Posterior cingulate gyrus (tissue), 11 donors: ENCODE measurements at places on chromosomes 12 and 14.

- DNase-seq, result no peak
These were observed 11.9 kb upstream of the SH2B3 start for GRCh38 chr12:111393700-111394300.

- DNase-seq, result no peak
These were observed 319.2 kb downstream of the NUAK1 start for GRCh38 chr12:105819549-105819948.

DNA sequence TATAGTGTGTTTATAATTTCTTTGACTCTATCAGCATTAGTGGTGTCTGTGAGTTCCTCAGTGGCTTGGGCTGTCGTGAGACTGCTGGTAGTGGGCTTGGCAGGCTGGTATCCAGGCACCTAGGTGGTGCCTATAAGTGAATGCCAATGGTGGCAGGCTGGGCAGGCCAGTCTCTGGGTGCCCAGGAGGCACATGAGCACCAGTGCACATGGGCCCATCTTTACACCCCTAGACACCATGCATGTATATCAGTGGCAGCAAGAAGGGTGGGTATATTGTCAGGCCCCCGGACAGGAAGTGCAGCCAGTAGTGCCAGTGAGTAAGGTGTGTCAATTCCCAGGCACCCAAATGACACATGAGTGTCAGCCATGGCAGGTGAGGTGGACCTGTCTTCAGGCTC lies 138.2 kb downstream of the PRKD1 start:
- peak; percentile 56 for DNase-seq

GRCh38 chr12:46460682-46461210 lies 88.2 kb upstream of the SLC38A2 start:
- DNase-seq, result no peak

- no peak for DNase-seq
These were observed 2.3 kb downstream of the ISCU start for GRCh38 chr12:108564724-108565123.

GRCh38 chr14:73777420-73777819 lies 63.2 kb upstream of the PNMA1 start:
- DNase-seq, result no peak

DNA sequence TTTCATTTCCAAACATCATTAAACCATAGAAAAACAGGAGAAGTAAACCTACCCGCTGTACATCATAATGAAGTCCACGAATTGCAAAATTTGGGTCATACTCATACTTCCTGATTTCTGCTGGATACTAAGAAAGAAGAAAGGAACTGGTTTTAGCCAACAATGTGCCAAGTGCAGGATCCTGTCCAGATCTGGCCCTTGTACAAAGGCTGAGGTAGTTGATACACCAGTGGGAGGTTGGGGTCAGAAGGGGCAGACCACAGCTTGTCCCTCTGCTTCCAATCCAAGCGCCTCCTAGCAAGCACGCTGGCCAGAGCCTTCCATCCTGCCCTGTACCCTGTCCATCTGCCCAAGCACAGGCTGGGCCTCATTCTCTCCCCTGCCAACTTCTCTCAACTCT lies 34.2 kb downstream of the NT5DC3 start:
- no peak for DNase-seq

GRCh38 chr12:65685514-65685913 lies 138.8 kb upstream of the HMGA2 start:
- DNase-seq, result no peak

DNA sequence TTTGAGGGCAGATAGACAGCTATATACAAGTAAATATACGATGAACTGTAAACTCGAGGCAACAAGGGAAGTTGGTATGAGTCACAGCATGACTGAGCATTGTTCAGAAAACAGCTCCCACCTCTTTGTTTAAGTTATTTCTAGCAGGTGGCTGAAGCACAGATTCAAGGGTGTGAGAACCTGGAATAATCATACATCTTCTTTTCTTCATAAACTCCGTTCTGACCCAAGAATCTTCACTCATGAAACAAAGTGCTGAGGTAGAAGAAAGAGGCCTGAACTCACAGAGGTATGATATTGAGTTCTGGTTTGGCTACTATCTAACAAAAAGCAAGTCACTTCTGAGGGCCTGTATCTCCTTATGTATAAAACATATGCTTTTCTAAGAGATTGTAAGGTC lies 364.1 kb upstream of the KITLG start:
- no peak for DNase-seq

- no peak for DNase-seq
These were observed 8.4 kb upstream of the GLIPR1 start for GRCh38 chr12:75471902-75472890.

DNA sequence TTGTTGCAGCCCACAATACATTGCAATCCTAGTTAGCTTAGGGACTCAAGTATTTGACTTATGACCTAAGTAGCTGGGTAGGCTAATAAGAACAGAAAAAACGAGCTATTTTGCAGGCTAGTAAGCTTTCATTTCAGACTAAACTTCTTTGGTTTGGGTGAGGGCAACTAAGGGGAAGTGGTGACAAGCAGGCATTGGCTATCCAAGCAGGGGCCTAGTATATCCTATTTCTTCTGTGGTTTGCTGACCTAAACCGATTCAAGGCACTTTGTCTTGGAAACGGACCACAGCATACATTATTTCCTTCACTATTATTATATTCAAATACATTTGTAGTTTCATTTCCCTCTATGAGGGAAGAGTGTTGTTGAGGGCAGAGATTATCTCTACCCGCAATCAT lies 21.6 kb upstream of the SLC5A8 start:
- DNase-seq, result no peak

GRCh38 chr12:124026755-124027745 lies 54.0 kb downstream of the ZNF664 start:
- no peak for DNase-seq

GRCh38 chr12:101302741-101303140 lies 22.8 kb downstream of the UTP20 start:
- no peak for DNase-seq

- DNase-seq, result no peak
These were observed 5.1 kb upstream of the PAPOLA start for GRCh38 chr14:96497087-96497486.

- DNase-seq, result no peak
These were observed 17.8 kb upstream of the RHOJ start for GRCh38 chr14:63186453-63186852.

DNA sequence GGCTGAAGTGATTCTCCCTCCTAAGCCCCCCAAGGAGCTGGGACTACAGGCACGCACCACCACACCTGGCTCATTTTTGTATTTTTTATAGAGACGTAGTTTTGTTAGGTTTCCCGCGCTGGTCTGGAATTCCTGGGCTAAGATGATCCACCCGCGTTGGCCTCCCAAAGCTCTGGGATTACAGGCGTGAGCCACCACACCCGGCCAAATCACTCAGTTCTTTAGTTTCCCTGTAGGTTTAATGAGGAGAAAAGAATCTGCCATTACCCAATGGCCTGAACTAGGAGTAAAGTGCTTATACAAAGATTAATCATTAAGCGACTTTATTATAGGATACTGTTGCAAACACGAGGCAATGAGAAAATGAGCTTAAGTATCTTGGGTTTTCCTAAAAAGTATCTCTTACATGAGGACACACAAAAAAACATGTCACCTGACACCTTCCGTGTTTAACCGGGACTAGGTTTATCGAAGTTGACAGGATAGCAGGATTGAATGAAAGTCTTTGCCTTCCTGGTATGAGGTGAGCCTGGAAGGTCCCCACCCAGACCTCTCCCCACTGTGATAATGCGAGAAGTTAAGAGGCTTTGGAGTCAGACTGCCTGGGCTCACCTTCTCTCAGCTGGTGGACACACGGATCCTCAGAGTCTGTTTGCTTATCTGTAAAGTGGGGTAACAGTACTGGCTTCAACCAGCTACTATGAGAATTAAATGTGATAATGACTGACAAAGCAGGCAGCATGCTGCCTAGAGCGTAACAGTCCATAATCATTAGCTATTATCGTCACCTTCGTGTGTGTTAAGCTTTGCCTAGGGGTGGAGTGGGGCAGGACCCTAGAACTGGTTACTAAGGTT lies 133.5 kb upstream of the KRAS start:
- DNase-seq, result no peak

- no peak for DNase-seq
These were observed 644 bp upstream of the PPP4R4 start for GRCh38 chr14:94173471-94173884.

- no peak for DNase-seq
These were observed 57.9 kb upstream of the NAV3 start for GRCh38 chr12:77772676-77773298.

DNA sequence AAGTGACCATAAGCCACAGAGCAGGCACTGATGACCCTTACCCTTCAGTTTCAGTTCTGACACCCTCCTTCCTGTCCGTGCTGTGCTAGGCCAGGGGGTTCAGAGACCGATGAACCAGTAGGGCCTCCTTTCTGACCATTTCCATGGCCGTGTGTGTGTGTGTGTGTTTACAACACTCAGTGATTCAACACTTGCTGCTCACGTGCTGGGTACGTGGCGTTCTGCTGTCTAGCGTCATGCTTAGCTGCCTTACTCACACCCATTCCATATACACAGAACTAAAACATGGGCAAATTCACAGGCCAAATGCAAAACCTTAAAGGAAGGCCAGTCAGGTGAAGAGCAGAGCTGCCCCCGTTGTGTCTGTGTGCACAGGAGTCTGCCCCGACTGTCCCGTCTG lies 67.5 kb downstream of the DNAH10 start:
- no peak for DNase-seq

DNA sequence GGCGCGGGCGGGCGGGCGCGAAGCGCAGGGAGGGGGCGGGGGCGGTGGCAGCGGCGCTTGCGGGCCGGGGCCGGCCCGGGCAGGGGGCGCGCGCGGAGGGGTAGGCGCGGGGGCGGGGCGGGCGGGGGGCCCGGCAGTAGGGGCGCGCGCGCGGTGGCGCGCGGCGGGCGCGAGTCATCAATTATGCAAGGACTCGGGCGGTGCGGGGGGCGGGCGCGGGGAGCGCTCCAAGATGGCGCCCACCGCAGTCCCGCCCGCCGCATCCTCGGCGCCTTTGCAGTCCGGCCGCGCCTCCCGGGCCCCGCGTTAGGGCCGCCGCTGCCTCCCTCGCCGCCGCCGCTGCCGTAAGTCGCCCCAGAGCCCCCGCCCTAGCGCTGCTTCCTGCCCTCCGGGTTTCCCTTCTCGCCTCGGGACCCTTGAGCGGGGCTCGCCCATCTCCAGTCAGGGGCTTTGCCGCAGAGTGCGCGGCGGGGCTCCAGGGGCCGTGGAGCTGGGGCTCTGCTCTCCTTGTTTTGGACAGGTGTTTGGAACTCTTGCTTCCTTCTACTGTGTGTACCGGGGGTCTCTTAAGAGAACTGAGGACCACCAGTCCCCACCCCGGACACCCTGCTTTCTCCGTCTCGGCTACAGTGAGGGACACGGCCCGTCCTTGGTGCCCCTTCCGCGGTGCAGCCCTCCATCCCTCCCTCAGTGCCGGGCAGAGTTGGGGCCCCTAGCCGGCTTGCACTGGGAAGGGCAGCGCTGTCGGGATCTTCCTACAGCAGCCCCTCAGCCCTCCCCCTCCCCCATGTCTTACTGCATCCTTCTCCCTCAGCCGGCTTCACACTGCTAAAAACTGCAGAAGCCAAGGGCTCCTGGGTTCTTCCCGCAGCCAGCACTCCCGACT lies at the start of gene SCN8A:
TSS of gene SCN8A (plus strand) at position 218 of the 886 bp plus-strand sequence. CDS start 71,585 bp downstream, outside the sequence.
- DNase-seq, result peak; percentile 61

- DNase-seq, result no peak
These were observed 15.2 kb downstream of the FGFR1OP2 start for GRCh38 chr12:26953447-26953846.

- no peak for DNase-seq
These were observed 1.9 kb downstream of the GALNT16 start for GRCh38 chr14:69261761-69262331.

GRCh38 chr14:75879031-75879430 lies 102.8 kb downstream of the TGFB3 start:
- DNase-seq, result no peak

GRCh38 chr12:4285070-4285469 lies 11.5 kb downstream of the CCND2 start:
- DNase-seq, result no peak

GRCh38 chr12:102570256-102570655 lies 89.9 kb upstream of the IGF1 start:
- DNase-seq, result no peak

- DNase-seq, result no peak
These were observed 671 bp downstream of the GUCY2C start for GRCh38 chr12:14695715-14696141.

- no peak for DNase-seq
These were observed 99.7 kb downstream of the WSCD2 start for GRCh38 chr12:108228746-108229145.

DNA sequence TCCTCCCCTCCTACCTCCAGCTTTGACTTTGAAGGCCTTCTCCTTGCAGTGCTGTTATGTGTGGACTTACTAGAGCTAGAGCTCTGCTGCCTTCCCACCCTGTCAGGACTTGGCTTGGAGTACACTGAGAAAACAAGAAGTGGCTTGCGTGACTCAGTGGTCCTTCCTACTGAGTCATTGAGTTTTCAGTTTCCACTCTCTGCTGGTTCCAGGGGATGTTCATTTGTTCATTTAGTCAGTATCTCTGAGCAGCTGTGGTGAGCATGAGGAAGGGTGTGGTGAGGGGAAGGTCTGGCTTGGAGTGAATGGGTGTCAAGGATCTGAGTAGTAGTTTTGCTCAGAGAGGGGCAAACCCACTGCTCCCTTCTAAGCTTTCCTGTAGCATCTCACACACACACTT lies 17.2 kb upstream of the ELK3 start:
- no peak for DNase-seq

- no peak for DNase-seq
These were observed 86.5 kb upstream of the FOXN3 start for GRCh38 chr14:89503431-89503996.

GRCh38 chr14:44494137-44494536 lies 12.9 kb downstream of the FSCB start:
- DNase-seq, result no peak

GRCh38 chr12:92729773-92730305 lies 27.1 kb downstream of the PLEKHG7 start:
- no peak for DNase-seq

DNA sequence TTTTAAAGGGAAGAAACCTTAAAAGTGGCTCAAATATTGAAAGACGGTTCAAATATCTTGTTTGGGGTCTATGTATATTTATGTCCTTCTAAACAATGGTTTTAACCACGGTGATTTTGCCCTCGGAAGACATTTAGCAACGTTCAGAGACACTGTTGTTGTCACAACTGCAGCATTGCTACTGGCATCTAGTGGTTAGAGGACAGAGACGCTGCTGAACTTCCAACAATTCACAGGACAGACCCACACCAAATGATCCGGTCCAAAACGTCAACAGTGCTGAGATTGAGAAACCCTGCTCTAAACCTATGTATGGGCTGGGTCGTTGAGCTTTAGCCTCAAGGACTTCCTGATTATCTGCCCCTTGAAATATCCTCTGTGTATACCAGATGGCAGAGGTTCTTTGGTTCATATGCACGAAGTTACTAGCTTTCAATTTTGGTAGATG lies 1.7 kb downstream of the ANGEL1 start:
- no peak for DNase-seq

- no peak for DNase-seq
These were observed 440.7 kb downstream of the KCNH5 start for GRCh38 chr14:62604524-62604923.

DNA sequence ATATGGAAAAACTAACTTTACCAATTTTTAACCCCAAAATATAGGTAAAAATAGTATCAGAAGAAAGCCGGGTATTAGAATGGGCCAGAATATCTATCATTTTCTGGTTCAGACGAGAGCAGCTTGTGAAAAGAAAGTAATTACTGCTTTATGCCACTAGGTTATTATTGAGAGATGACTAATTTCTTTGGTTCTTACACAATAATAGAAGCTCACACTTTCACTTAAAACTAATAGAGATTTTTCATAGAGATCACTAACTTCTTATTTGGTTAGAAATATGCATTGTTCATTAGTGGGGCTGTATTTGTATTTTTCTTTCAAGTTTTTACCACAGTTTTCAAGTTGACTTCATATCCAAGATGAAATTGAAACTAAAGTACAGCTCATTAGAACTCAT lies 1241.2 kb upstream of the FLRT2 start:
- DNase-seq, result no peak

GRCh38 chr12:128583453-128583852 lies 240.3 kb downstream of the SLC15A4 start:
- DNase-seq, result no peak
